LNCaP clone FGC (cell line): ENCODE measurements at places on chromosomes 7 and 10.
A peak's percentile ranks its signal among the peaks of the same experiment; 100 is the strongest.

DNA sequence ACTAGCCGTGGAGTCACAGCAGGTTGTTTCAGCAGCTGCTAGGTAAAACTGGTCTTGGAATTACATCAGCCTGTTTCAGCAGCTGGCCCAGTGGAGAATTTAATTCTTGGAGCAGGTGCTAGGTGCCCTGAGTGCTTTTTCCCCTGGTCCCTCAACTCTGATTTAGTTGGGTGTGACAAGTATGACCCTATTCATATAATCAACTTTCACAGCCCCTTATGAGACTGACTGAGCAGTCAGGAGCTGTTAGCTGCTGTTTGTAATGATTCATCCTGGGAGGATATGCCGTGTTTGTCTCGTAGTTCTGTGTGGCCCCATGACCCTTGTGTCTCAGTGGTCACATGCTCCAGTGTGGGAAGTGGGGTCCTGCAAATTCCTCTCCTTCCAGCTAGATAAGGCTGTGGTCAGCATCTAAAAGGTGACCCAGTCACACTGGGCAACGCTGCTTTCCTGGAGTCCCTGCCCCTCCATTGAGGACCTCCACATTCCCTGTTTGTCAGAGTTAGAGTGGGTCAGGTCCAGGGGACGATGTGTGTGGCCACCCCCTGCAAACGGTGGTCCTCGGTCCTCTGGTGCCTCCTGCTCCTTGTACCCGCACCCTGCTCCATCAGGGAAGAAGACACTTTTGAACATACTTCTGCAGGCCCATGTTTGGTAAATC is 28.3 kb downstream of the TBATA start:
- DNase-seq, result no peak

DNA sequence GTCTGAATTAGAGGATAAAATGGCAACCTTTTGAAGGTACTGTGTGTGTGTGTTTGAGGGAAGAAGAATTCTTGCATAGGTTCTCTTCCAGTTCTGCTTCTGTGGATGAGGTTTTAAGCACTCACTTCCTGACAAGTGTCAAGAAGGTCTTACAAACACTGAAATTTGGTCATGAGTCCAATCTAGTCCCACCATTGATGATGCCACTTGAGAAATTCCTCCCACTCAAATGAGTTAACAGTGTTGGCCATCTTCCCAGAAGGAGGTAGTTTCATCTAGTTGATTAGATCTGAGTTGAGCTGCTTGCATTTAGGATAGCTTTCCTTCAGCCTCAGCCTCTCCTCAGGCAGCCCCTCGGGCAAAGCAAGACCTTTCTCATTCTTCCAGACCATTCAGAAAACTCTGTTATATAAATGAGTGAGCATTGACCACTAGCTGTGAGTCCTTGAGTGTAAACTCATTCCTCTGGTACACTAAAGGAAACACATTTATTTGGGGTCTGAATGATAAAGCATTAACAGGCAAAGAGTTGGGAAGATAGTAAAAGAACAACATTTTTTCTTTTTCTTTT is 189.5 kb downstream of the TRIL start:
- DNase-seq, result no peak

GRCh38 chr7:101882595-101883564 is 65.5 kb downstream of the CUX1 start:
- peak; percentile 99 for DNase-seq

DNA sequence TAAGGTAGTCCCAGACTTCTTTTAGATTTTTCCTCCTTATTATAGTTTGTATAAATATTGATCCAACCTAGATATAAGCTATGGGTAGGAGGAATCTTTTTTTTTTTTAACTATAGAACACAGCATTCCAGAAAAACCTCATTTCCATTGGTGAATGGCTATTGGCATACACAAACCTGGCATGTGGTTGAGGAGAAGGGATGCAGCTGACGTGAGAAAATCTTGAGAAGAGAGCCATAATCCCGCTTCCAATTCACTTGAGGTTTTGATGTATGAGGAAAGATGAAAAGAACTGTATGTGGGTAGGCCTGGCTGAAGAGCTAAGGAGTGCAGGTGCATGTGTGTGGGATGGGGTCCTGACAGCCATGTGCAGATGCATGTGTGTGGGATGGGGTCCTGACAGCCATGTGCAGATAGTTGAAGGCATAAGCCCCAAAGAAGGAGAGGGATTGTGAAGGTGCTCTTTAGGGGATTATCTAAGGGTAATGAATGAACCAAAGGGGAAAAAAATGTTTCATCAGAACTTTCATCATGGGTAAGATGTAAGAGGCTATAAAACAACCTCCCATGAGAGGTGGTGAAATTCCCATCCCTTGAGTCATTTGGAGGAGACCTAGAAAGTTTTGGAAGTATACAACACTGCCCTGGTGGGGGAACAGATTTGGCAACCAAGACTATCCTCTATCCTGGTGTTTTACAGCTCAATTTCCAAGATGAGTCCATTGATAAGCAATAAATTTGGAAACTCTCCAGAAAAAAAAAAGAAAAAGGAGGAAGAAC is 3.8 kb upstream of the PKD2L1 start:
- DNase-seq, result no peak

DNA sequence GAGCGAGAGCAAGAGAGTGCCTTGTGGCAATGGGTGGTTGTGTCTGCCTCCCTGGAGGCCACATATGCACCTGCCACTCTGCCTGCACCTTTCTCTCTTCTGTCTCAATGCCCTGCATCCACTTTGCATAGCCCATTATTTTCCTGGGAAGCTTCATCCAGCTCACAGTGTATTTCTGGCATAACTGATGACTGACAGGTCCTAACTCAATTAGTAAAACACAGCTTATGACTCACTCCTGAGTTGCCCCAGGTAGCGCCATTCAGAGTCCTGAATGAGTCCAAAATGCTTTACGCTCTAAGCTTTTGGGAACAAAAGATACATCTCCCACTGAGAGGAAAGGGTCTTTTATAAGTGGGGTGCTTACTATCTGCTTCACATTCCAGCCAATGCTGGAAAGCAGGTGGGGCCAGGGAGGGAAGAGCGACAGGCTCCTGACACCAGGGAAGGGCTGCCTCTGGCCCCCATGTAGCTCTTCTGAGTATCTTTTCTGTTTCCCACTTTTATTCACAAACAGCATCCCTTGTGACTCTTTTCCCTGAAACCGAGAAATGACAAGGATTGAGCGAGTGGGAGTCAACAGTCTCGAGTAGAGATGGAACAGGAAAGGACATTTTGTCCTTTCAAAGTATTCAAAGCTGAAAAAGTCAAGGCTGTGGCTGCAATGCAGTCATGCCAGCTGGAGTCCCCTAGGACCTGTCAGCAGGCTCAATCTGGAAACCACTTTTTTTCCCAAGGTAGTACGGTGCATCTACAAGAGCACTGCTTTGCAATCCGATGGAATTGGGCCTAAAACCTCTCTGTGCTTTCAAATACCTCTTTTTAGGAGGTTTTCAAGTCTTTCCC is 479.3 kb upstream of the PODXL start:
- DNase-seq, result no peak

GRCh38 chr7:94261067-94261466 is 133.6 kb upstream of the COL1A2 start:
- no peak for DNase-seq

GRCh38 chr7:75048435-75049379 is 24.9 kb downstream of the RCC1L start:
- DNase-seq, result no peak

- DNase-seq, result no peak
Measured at GRCh38 chr7:1260244-1260635, 27.6 kb downstream of the UNCX start.

GRCh38 chr10:77886795-77887355 is 39.7 kb downstream of the DLG5 start:
- peak; percentile 47 for DNase-seq

GRCh38 chr10:21047096-21047495 is 150.0 kb upstream of the NEBL start:
- DNase-seq, result no peak

DNA sequence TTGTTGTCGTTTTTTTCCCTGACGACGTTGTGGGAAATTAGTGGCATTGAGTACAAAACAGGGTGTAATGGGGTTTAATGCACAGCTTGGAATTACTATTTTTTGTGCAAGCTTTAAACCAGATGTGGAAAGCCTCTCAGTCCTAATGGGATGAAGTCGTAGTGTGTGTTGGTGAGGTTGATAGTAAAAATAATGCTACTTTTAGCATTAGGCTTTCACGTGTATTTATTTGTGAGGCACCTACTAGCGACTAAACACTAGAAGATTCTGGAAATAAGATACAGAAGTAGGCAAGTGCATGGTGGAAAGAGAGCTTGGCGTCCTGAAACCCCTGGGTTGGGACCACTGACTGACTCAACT is 588 bp upstream of the ORC5 start:
- DNase-seq, result no peak
